ENCODE measurements at places on chromosomes 1 and 21.
A peak's percentile ranks its signal among the peaks of the same experiment; 100 is the strongest.

GRCh38 chr1:67308136-67308535 is 463 bp downstream of the IL12RB2 start:
- no peak for DNase-seq

- no peak for DNase-seq
Measured at GRCh38 chr21:42941696-42942085, 16.3 kb upstream of the ERVH48-1 start.

- no peak for DNase-seq
Measured at GRCh38 chr1:243731974-243732625, 117.9 kb downstream of the AKT3 start.

DNA sequence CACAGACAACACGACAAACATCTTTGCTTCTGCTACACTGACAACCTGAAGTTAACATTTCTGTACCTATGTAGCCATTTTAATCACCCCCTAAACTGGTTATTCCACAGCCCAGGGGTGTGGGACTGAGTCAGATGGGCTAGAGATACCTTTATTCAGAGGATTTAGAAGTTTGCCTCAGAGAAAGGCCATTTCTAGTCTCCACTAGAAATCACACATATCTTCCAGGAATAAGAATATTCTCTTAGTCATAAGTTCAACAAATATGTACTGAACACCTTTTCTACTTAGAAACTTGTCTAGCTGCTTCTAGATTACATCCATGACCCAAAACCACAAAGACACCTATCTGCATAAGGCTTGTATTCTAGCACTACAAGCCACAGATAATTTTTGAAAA is 38.8 kb downstream of the ERG start:
- no peak for DNase-seq

- no peak for DNase-seq
Measured at GRCh38 chr1:19678493-19678892, 13.8 kb downstream of the HTR6 start.

DNA sequence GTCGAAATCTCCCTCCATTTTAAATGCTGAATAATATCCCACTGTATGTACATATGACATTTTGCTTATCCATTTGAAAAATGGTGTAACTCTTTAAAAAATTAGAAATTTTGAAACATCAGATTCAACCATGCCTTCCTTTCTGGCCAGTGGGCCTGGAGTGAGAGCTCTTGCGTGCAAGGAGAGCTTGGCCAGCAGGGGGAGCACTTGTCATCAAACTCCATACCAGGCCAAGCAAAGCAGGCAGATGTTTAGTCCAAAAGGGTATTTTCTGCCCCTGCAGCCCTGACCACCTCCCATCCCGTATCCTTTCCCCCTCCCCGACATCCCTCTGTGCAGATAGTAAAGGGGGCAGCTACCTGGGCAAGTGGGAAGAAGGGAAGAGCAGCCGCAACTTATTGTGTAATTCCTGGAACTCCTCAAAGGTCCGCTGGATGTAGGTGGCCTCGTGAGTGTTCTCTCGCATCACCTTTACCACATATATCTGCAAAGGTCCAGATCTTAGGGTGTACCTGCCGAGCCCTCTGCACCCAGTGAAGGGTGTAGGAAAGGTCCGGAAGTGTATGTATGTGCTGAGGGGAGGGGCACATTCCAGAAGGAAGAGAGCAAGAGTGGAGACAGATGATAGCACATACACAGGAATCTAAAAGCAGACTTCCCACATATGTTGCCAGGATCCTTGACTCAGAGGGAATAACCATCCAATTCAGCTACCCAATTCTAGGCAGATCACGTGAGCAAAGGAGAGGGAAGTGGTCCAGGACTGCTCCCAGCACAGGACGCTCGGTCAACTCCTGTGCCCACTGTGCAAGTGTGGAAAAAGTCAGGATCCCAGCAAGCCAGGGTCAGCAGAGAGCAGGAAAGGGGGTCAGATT is 19.9 kb upstream of the PPP1R15B start:
- peak; percentile 75 for DNase-seq

- DNase-seq = no peak
Measured at GRCh38 chr1:208268541-208269337, 24.6 kb upstream of the PLXNA2 start.

DNA sequence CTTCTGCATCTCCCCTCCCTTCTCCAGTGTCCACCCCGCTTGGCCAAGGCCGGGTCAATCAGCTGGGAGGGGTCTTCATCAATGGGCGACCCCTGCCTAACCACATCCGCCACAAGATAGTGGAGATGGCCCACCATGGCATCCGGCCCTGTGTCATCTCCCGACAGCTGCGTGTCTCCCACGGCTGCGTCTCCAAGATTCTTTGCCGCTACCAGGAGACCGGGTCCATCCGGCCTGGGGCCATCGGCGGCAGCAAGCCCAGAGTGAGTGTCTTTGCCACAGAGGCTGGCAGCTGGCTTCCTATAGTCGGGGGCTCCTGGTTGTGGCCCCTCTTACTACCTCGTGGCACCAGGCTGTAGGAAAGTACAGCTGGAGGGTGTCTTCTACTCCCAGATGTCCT is 3.6 kb downstream of the PAX7 start:
- no peak for DNase-seq

- DNase-seq = peak; percentile 74
Measured at GRCh38 chr1:226702957-226703831, 35.9 kb downstream of the ITPKB start.

- no peak for DNase-seq
Measured at GRCh38 chr1:114345930-114346479, 165.0 kb downstream of the TRIM33 start.

DNA sequence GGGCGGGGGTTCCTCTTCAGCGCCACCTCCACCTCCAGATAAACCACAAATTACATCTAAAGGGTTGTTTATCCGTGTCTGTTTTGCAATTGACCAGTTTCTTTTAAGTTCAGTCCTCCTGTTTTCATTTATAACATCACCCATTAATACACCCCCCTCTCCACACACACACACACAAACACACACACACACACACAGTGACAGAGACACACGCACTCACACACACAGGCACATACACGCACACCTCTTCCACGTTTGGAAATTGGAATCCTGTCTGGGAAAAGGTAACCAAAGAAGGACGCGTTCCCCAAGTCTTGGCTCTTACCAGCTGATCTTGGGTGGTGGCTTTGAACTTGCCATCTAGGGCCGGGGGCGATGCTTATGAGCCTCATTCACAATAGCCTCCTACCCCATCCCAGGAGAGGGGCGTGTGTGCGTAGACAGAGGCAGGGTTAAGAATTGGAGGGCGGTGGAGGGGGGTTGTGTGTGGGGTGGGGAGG is 442 bp upstream of the CSMD2 start:
- DNase-seq = no peak

DNA sequence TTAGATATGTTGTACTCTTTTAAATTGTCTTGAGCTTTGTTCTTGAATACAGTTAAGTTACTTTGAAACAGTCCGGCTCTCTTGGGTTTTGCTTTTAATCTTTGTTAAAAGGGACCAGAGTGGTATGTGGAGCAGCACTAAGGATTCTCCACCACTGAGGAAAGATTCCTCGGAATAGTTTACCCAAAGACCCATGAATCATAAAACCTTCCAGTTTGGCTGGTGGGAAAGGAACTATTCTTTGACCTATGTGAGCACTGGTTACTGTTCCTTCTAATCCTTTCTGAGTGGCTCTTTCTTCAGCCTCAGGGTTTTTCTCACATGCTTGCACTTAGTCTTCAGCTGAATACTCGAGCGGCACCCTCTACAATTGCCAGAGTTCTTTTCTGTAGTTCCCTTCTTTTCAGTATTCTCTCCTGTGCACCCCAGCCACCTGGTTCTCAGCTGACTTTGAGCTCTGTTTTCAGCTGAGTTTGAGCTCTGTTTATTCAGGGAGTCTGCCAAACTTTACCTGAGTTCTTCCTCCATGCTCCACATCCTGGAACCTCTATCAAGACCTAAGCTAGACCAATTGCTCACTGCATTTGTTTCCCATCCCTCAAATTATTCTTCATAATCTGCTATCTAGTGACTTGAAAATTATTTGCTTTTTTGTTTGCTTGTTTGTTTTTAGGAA is 253.8 kb upstream of the PLXNA2 start:
- no peak for DNase-seq

DNA sequence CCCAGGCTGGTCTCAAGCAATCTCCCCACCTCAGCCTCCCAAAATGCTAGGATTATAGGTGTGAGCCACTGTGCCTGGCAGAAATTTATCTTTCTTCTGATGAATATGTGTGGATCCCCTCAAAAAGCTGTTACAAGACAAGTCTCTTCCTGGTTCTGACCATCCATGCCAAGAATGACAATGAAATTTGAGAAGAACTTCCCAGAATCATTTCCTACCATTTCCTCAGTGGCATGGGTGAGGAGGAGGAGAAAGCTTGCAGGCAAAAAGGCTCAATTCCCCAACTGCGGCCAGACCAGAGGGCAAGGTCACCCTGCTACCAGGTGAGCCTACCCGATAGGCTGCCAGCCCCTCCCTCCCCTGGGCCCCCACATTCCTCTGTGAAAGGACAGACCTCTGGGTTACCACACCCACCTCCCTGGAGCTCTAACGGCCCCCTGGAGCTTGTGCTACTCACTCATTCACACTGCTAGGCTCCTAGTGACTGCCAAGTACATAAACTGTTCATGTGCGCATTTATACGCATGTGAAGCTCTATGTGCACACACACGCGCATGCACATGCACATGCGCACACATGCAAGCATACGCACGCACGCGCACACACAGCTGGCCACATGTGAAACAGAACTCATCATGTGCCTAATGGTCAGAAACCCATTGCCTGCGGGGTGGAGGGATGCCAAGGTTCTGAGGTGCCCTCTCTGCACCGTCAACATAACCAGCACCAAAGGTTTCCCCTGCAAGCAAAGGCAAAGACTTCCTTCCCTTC is 17.0 kb downstream of the MRAP start:
- no peak for DNase-seq

DNA sequence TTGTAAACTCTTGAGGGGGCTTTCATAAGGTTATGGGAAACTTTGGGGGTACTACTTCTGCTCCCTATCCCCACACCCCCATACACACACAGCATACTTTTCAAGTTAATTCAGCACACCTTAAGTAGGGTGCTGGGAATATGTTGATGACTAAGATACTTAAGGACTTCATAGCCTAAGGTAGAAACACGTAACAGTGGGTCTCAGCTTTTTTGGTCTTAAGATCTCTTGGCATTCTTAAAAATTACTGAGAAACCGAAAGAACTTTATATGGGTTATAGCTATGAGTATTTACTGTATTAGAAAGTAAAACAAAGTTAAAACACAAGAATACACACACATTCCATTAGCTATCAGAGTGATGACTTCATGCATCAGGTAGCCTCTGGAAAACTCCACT is 2.1 kb downstream of the OTUD3 start:
- no peak for DNase-seq

DNA sequence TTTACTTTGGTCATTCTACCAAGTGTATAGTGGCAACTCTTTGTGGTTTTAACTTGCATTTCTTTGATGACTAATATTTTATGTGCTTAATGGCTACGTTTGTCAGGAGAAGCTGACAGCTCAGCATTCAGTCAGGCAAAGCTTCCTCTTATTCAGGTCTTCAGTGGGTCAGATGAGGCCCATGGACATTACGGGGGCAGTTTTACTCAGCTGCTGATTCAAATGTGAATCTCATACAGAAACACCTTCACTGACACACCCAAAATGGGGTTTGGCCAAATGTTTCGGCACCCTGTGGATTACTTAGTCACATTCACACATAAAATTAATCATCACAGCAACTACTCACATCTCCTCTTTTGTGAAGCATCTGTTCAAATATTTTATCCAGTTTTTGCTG is 104.9 kb upstream of the PLD5 start:
- DNase-seq = no peak

- no peak for DNase-seq
Measured at GRCh38 chr21:33586927-33587326, 1.6 kb downstream of the DONSON start.

DNA sequence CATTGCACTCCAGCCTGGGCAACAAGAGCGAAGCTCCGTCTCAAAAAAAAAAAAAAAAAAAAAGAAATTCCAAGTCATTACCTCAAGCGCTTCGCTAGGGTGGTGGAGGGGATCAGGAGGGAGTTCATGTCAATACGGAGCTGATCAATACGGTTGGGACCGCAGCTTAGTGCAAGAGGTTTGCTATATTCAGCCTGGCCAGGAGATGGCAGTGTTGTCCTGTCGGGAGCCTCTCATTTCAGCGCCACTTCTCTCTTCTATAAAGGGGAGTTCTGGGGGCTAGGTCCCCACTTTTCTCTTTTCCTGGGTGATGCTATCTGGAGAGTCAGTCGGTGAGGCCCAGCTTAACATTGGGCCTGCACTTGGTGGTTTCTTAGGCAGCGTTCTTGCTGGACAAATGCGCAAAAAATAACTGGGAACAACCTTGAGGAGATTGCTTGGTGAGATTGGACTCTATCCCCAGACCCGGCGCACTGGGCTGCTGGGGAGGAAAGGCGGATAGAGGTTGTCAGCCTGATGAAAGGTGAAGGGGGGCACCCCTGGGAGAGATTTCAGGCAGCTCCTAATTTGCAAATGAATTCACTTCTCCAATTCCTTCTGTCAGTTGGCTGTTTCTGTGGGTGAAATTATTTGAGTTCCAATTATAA is 40.4 kb downstream of the KIAA0040 start:
- DNase-seq = peak; percentile 62

DNA sequence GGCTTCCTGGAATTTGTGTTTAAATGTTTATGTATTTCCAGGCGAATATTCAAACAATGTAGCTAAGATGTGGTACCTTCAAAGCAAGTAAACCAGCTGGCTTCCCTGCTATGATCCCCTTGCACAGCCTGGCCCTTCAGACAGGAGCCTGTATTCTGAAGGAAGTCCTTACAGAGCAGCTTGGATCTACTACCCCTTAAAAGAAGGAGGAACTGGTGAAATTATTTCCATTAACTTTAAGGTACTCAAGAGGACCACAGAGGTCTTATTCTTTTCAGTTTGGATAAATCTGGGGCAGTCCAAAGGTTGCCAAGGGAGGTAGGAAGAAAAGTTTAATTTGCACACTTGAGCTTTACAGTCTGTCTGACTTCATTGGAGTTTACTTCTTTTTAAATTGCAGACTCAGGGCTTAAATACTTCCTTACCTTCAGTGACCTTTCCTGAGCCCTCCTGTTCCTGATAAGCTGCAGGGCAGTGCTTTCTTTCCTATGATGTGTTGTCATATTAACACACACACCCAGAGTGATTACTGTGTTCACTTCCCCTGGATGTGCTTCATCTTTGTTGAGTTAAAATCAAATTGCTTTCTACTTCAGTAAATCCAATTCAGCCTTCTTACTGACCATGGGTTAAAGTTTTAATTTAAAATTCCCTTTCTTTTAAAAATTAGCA is 40.5 kb downstream of the DISC1 start:
- DNase-seq = no peak

- DNase-seq = no peak
Measured at GRCh38 chr21:41317063-41317392, 427 bp downstream of the FAM3B start.
